Endothelial cell (in vitro differentiated cells): ENCODE measurements at places on chromosomes 11 and 22. TPM values are rescaled to one million over a fixed set of nuclear protein-coding genes. Genes with fewer than 3 reads are reported as not detected.

DNA sequence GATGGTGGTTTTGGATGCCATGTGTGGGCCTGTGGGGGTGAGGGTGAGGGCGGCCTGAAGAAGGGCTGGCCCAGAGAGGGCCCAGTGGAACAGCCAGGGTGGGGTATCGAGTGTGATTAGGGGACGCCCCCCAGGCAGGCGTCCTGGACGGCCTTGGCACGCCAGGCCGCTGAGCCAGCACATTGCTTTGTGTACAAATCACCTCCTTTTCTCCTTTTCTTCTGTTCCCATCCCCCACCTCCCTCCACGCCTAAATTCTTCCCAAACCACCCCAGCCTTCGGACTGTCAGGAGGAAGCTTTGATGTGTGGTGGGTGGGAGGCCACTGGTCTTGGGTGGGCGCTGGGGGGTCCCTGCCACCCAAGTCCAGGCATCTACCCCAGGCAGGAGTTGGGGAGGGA, 7.8 kb upstream of the CD248 start:
- DNase-seq = no peak

DNA sequence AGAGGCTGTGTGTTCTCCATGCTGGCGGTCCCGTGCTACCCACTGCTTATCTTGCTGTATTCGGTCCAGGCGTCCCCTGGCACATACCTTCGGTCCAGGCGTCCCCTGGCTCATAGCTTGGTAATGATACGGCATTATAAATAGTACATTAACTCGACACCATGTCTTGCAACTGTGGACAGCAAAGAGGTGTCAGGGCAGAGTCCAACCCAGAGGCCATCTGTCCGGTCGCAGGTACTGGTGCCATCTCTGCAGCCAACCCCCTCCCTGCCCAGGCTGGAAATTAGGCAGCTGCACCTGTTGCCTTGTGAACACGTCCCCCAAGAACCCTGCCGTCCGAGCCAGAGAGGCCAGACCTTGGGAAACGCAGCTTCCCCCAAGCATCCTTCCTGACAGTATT, 634.3 kb downstream of the BRD1 start:
- DNase-seq = no peak

DNA sequence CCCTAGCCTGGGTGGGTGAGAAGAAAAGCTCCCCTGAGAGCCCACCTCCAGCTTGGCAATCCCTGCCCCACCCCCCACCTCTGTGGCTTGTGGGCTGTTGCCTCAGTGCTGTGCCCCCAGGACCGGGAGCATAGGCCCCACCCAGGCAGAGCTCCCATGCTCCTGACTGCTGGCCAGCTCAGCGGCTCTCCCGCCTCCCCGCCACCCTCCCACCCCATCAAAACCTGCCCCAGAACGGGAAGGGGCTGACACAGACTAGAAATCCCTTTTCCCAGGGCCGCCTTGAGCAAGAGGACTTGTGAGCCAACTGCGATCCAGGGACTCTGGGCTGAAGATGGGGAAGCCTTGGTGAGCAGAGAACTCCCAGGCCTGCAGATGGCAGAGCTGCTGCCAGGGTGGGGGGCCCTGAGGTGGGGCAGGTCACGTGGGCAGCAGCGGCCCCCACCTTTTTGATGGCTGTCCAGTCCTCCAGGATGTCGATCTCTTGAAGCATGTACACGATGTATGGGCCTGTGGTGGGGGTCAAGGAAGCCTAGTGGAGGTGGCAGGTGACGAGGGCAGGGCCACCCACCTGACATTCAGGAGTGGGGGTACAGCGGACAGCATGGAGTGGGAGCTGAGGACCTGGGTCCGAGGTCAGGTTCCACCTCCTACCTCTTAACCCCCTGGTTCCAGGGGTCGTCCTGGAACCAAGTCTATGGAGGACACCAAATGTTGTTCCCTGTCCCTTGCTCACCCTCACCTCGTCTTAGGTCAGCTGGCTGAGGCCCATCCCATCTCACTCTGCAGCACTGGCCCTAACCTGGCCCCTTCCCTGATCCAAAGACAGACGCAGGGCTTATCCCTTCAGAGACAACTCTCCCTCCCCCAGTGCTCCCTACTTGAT, 2.3 kb upstream of the RIN1 start:
- DNase-seq = no peak

- no peak for DNase-seq
Measured at GRCh38 chr11:71946144-71946571, 17.3 kb downstream of the RNF121 start.

DNA sequence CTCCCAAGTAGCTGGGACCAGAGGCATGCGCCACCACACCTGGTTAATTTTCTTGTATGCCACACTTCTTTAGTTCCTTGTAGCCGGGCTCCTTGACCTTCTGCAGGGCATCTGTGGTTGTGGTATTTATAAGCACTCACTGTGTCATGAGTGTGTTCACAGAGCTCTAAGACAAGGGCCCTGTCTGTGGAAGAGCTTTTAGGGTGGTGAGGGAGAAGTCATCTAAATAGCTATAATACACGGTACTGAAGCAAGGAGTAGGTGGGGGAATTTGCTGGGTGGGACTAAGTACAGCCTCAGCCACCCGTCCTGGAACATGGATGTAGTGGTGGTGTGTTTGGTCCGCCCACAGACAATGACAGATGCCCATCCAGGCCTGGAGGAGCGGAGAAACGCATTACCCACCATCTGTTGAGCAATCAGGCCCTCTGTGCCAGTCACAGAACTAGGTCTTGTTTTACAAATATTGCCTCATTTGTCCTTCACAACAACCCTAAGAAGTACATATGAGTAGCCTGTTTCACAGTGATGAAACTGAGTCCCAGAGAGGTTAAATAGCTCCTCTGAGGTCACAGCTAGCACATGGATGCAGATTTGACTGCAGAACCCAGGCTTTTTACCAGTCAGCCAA, 10.1 kb downstream of the ACO2 start:
- DNase-seq = no peak

The SCGB1A1 gene
- total RNA-seq = 0.72 TPM

The TECTA gene
- 2.2 TPM for total RNA-seq

GRCh38 chr22:37419969-37420685, 7.2 kb downstream of the ELFN2 start:
- peak; percentile 32 for DNase-seq

The GPHA2 gene
- total RNA-seq = not detected

- no peak for DNase-seq
Measured at GRCh38 chr11:360326-361280, 8.7 kb upstream of the B4GALNT4 start.

The SMDT1 gene
- total RNA-seq = 61.1 TPM

The RFPL2 gene
- total RNA-seq = 11.8 TPM

DNA sequence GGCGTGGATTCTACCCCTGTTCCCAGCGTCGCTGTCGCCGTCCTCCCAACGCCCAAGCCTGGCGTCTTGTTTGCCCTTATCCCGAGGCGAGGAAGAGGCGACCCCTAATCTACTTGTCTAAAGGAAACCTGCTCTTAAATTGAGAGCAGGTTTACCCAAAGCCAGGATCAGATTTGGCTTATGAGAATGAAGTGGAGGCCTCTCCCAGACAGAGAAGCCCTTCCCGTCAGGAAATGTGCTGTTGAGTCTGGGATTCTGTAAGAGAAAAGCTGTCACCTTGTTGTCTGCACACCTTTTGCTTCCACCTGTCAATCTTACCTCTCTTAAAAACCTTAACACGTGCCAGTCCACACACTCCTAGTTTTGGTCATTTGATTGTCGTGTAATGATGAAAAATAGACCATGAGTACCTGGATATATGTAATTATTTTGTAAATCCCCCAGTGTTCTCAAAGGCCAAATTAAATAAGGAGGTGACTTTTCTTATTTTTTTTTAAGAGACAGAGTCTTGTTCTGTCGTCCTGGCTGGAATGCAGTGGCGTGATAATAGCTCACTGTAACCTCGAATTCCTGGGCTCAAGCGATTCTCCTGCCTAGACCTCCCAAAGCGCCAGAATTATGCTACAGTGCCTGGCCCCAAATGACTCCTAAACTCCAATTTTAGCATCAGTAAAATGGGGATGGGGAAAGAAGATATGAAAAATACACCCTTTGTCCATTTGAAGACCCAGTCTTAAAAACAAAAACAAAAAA, 627 bp downstream of the GTF2H1 start:
- DNase-seq = no peak

The OR51I1 gene
- total RNA-seq = 1.2 TPM

The RELA gene
- 62.6 TPM for total RNA-seq

The PGA5 gene
- total RNA-seq = 1.2 TPM

The OR51B5 gene
- total RNA-seq = 0.82 TPM

The C11orf91 gene
- not detected for total RNA-seq

DNA sequence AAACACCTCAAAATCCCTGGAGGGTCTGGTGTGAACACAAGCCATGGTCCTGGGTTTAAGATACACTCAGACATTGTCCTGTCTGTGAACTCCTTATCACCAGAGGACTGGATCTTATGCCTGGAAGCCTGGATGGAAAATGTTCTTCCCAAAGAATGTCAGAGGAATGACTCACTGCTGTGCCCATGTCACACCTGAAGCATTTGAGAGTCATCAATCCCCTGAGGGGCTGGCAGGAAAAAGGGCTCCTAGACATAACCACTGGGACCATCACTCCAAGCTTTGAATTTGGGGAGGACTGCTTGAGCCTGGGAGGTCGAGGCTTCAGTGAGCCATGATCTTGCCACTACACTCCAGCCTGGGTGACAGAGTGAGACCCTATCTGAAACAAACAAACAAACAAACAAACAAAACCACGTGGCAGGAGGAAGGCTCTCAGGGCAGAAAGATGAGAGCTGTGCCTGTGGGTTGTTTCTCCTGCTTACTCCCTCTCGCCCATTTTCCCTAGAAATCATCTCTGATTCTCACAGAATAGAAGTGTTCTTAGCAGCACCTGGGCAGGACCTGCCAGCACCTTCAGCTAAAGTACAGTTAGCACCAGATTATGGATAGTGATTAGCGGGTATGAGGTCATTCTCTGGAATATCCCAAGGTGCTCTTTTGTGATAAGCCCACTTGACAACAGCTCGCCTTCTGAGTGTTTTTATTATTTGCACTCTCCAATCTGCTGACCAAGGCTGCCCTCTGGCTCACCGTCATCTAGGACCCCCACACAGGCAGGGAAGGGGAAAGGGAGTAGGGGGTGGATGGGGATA, 11.9 kb upstream of the PRG2 start:
- no peak for DNase-seq

The FAM111A gene
- total RNA-seq = 30.8 TPM

The KCNK4 gene
- total RNA-seq = 0.36 TPM

DNA sequence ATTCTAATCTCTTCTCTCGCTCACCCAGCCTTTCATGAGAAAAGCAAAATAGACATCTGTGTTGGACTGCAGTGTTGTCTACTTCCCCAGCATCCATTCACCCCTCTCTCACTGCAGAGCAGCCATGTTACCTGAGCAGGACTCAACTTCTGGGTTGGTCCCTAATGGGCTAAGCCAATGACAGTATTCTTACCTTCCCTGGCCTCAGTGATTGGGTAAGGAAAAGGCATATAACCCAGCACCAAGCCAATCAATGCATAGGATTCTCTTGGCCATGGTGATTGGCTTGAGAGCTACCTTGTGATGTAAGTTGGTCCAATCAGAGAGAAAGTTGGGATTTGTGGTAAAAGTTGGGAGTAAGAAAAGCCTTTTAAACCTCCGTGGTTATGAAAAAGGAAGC, 99.8 kb upstream of the NECTIN1 start:
- no peak for DNase-seq

The DRD4 gene
- total RNA-seq = 0.33 TPM

The DDIAS gene
- total RNA-seq = 11.2 TPM
